Posterior vena cava (tissue), 2 donors: ENCODE measurements at places on chromosomes 3 and 15. TPM values are rescaled to one million over a fixed set of nuclear protein-coding genes. Genes with fewer than 3 reads are reported as not detected.

- DNase-seq: peak; percentile 73
Observed at GRCh38 chr3:48621461-48621869, at the start of gene TMEM89. TMEM89 (minus strand) TSS chr3:48621769; CDS start chr3:48621756, 13 bp downstream.

The MESP1 gene
- total RNA-seq: 0.52 TPM

- no peak for DNase-seq
Observed at GRCh38 chr3:71309342-71309741, 274.2 kb downstream of the FOXP1 start.

DNA sequence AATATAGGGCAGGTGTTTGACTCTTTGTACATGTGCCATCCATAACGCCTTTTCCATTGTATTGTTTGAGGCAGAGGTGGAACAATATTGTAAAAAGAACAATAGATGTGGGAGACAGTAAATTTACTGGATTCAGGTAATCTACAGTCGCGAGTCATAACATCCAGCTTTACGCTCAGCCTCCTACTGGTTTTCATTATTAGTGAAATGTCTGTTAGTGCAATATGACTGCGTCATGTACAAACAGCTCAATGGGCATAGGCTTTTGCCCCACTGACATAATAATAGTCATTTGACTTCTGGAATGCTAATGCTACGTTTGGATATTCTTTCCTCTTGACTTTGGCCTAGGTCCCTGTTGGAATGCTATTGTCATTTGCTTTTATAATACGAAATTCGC, 9.5 kb downstream of the CACNA2D3 start:
- no peak for DNase-seq

DNA sequence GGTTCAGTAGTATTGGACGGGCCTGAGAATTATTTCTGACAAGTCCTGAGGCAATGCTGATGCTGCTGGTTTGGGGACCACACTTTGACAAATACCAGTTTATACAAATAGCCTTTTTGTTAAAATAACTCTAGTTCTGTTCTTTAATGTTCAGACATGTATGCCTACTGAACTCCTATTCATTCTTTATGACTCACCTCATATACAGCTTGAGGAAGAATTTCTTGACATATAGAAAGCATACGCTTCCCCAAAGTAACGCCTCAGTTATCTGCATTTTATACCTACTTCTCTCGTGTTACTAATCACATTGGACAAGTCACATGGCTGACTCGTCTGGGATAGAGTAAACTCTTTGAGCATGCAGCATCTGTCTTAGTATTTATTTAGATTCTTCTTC, 145.4 kb upstream of the GOLIM4 start:
- no peak for DNase-seq

- DNase-seq: no peak
Observed at GRCh38 chr3:95037927-95038326, 975.1 kb downstream of the NSUN3 start.
